ENCODE measurements at places on chromosomes 13 and 19.

- no peak for DNase-seq
Observed at GRCh38 chr19:15249528-15249874, 17.3 kb upstream of the EPHX3 start.

GRCh38 chr13:87982400-87982799 lies 311.2 kb downstream of the SLITRK5 start:
- DNase-seq, result no peak

- DNase-seq, result no peak
Observed at GRCh38 chr19:19372656-19373416, 32.6 kb upstream of the GATAD2A start.

GRCh38 chr19:39083599-39083982 lies 577 bp upstream of the ACP7 start:
- DNase-seq, result no peak

- DNase-seq, result no peak
Observed at GRCh38 chr19:17946965-17947784, 14.4 kb downstream of the CCDC124 start.

GRCh38 chr13:38954291-38954690 lies 36.3 kb downstream of the STOML3 start:
- DNase-seq, result no peak

GRCh38 chr13:90717451-90717936 lies 630.0 kb upstream of the MIR17HG start:
- peak; percentile 50 for DNase-seq

DNA sequence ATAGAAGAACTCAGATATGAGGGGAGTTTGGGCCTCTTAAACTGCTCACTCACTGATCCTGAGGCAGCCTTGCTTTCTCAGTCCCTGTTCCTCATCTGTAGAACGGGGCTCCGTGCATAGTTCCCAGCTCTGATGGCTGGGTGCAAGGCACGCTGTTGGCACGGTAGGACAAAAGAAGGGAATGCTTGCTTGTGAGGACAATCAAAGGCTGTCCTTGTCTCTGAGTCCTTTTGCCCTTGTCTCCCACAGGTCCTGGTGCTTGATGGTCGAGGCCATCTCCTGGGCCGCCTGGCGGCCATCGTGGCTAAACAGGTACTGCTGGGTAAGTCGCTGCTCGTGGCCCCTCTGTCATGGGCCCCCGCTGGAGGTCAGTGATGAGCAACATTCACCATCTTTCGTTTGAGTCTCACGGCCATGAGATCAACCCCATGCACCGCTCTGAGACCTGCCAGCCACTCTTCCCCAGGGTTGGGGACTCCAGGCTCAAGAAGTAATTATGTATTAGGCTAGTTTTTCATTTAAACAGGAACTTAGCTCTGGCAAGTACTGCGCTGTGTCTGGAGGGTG lies 2.3 kb downstream of the RPL13A start:
- no peak for DNase-seq

DNA sequence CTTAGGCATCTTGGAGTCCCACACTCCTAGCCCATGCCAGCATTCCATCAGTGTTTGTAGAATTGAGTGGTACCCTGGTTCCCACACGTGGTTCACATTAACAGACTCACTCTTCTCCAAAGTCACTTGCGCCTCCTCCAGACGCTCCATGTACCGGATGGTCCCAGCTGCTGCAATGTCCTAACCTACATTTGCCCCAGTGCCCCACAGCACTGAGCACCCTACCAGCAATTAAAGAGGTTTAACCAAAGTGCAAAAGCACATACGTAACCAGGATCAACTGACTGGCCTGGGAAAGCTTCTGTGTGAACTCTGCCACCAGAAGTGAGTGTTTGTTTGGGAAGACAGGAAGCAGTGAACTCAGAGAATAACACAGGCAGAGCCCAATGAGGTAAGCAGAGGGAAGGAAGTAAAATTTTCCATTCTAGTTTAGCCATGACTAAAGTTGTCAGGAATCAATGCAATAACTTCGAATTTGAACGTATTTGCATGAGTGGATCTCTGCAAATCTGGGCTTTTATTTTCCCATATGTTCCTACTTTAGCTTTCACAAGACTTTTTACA lies 7.3 kb upstream of the MEDAG start:
- no peak for DNase-seq

- no peak for DNase-seq
Observed at GRCh38 chr13:20633802-20634201, 66.8 kb downstream of the IFT88 start.

GRCh38 chr19:44753932-44754749 lies 5.6 kb downstream of the BCL3 start:
- no peak for DNase-seq

- no peak for DNase-seq
Observed at GRCh38 chr19:49475995-49476880, 2.2 kb downstream of the FLT3LG start.

DNA sequence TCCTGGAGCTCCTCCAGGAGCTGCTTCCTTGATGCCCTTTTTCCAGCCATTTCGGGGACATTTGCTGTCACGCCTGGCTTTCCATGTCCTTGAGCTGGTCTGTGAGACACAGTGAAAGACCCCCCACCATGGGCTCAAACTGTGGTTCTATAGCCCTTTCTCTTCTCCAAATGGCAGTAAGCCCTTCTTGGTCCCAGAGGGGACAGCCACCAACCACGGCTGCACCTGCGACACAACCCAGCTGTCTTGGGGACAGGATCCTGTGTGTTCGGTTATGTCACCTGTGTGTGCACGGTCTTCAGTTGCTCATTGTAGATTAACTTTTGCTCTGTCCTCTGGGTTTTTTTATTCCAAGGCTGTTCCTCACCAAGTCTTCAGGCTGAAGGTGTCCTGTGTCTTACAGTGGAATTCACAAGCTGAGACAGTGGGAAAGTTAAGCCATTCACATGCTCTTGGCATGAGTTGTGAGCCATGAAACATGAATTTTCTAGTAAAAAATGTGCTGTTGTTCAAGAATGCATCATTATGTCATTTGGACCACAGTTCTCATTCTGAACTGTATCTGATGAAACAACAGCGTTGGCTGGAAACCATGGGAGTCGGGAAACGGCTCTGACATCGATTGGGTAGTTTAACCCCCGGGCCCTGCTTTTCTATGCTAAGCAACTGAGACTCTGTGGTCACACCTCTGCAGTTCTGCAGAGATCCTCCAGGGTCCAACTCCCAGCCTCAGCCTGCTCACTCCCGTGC lies 129.5 kb upstream of the MCF2L start:
- DNase-seq, result no peak

- no peak for DNase-seq
Observed at GRCh38 chr13:45238945-45239795, 38.3 kb upstream of the KCTD4 start.

DNA sequence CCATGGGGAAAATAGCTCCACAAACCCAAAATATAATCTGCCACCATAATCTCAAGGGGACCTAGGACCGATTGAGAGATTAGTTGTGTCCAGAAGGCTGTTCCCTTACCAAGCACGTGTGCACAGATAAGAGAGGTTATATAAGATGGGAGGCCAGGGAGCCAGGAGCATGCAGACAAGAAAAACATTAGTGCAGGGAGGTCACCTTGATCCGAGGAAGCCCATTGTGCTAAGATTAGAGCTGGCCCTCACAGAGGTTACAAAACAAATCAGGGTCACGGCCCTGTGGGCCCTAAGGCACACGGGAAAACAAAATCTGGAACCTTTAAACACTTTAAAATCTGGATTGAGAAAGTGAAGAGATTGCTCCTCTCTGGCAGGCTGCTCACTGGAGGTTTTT lies 37.7 kb downstream of the RGCC start:
- DNase-seq, result no peak

GRCh38 chr19:16886305-16886880 lies 2.4 kb upstream of the F2RL3 start:
- no peak for DNase-seq

DNA sequence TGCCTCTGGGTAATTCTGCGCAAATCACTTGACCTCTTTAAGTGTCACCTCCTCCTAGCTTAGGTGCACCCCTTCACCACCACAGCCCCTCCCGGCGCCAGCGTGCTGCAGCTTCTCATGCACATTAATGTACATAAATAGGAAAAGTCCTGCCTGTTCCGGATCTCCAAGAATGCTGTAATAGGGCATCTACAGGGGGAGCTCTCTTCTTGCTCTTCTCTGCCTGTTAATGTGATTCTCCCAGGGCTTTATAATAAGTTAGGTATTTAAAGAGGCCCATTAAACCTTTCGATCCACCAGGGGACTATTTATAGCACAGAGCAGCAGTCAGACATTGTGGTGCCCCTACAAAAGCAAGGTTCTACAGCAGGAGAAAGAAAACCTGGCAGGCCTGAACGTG lies 35.3 kb downstream of the SOX1 start:
- no peak for DNase-seq

GRCh38 chr13:98577836-98578285 lies 954 bp upstream of the STK24 start:
- no peak for DNase-seq

- no peak for DNase-seq
Observed at GRCh38 chr19:39752795-39753194, 15.0 kb upstream of the CLC start.

DNA sequence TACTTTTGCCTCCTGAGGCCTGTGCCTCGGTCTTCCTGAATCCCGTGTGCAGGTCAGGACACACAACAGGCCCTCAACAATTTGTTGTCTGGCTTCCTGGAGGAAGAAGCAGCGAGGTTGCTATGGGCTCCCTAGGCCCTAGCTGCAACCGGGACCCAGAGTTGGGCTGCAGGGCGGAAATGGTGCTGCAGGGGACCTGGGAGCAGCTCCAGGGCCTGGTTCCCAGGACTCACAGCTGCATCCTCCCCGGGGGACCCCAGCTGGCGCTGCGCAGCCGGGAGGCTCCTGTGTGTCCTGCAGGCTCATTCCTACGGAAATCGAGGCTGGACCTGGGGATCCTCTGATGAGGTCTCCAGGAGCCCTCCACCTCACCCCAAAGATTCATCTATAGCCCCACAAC lies 999 bp upstream of the TNFAIP8L1 start:
- no peak for DNase-seq

DNA sequence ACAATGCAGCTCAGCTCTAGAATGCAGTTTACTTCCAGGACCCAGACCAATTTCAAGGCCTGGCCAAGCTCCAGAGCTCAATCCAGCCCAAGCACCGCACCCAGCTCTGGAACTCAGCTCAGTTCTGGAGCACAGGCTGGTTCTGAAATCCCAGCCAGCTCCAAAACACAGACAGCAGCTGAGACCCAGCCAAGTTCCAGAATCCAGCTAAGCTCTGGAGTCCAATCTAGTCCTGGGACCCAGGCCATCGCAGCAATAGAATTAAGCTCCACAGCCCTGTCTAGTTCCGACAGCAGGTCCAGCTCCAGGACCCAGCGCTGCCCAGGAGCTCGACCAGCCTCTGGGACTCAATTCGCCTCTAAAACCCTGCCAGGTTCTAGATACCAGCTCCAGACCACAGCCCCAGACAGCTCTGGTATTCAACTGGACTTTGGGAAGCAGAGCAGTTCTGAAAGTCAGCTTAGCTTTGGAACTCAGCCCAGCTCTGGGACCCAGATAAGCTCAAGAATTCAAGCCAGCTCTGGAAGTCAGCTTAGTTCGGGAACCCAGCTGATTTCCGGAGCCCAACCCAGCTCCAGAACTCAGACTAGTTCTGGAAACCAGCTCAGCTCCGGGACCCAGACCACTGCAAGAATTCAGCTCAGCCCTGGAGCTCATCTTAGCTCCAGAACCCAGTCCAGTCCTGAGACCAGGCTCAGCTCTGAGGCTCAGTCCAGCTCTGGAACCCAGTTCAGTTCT lies 6.8 kb downstream of the GIPC3 start:
- DNase-seq, result no peak

DNA sequence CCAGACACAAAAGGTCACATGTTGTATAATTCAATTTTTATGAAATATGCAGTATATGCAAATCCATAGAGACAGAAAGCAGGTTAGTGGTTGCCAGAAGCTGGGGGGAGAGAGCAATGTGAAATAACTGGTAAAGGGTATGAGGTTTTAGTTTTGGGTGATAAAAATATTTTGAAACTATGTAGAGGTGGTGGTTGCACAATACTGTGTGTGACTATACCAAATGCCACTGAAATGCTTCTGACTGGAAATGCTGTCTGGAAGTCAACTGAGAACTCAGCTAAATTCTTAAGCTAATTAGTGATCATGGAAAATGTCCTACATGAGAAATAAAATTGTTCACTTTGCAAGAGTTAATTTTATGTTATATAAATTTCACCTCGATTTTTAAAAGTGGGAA lies 65.3 kb upstream of the RXFP2 start:
- no peak for DNase-seq

DNA sequence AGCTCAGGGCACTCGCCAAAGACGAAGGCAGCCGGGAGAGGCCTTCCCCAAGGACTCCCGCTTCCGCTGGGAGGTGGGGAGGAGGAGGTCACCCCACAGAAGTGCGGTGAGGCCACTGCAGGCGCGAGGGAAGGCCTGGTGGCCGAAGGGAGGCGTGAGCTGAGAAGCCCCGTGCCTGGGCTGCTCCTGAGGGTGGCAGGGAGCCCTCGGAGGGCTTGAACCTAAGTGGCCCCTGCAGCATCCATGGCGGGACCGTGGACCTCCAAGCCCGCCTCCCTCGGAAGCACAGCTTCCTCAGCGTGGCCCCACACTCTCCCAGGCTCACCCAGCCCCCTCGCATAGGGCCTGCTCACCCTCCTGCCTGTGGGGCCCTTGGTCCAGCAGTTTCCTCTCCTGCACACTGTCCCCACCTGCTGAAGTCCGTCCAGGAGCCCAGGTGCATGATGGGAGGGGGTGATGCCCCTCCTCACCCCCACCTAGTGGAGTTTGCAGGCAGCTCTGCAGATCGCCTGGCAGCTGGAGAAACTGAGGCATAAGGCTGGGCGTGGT lies 25.9 kb downstream of the EFNA2 start:
- DNase-seq, result no peak

DNA sequence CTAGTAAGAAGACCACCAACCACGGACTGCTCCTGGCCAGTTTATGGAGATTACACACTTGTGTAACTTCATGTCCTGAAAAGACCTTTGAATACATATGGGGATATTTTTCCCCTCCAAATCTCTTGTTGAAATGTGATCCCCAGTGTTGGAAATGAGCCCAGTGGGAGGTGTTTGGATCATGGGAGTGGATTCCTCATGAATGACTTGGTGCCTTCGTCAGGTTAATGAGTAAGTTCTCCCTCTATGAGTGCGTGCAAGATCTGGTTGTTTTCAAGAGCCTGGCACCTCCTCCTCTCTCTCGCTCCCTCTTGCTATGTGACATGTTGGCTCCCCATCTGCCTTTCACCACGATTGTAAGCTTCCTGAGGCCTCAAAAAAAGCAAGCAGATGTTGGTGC lies 769.0 kb upstream of the SLITRK1 start:
- DNase-seq, result no peak

DNA sequence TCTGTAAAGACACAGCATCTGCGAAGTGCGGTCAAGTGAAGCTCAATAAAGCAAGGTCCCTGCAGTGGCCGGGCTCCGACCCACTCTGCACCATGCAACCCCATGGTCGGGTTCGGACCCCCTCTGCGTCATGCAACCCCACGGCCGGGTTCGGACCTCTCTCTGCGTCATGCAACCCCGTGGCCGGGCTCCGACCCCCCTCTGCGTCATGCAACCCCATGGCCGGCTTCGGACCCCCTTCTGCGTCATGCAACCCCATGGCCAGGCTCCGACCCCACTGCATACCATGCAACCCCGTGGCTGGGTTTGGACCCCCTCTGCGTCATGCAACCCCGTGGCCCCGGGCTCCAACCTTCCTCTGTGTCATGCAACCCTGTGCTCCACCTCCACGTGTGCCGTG lies 43.8 kb downstream of the CARS2 start:
- no peak for DNase-seq
